ENCODE measurements at places on chromosomes 11 and 22.

DNA sequence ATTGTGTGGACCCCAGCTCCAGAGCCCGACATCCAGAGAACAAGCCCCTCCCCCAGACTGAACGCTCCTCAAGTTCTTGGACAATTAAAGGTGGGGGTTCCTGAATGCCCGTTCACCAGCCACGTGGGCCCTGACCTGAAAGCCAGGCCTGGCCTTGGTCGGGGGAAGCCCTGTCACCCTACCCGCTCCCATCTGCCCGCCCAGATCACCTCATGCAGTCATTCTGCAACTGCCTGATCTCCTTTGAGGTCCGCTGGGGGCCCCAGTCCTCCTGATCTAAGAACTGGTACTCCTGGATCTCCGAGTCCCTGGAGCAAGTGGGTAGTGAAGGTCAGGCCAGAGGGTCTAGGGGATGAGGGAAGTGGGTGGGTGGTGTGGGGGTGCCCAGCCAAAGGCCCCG lies 9.1 kb upstream of the NAALADL1 start:
- H3K27me3 ChIP-seq, result no peaks in the 10 kb centered on the region
- no peak for DNase-seq
- H3K4me3 ChIP-seq, result no peak overlapping the region

- H3K27ac ChIP-seq, result no peak overlapping the region
- no peaks in the 10 kb centered on the region for H3K27me3 ChIP-seq
- no peak for DNase-seq
- H3K36me3 ChIP-seq, result no peaks in the 10 kb centered on the region
- no peaks in the 10 kb centered on the region for H3K4me1 ChIP-seq
- no peak overlapping the region for H3K4me3 ChIP-seq
These were observed 219.2 kb upstream of the PGR start for GRCh38 chr11:101348786-101349185.

DNA sequence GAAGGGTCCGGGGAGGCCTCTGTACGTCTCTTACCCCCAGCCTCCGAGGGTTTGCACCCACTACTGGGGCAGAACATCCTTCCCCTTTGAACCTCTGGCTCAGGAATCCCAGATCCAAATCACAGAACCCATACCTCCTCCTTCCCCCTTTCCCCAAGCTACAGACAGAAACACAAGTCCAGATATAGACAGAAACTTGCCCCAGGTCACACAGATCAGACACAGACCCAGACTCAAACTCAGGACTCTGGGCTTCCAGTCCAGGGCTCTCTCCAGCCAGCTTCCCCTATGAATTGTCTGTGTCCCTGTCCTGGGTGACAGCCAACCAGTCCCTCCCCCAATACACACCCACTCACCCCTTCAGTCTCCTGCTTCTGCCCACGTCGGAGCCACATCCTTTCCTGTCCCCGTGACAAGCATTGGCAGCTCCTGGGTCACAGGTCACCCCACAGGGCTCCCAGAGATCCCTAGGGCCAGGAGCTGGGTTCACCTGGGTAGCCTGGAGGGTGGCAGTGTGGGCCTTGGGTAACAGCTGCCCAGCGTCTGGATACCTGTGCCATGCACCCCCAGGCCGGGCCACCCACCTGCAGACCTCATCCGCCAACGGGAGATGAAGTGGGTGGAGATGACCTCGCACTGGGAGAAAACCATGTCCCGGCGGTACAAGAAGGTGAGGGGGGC lies 772 bp downstream of the TBC1D10C start:
- H3K4me3 ChIP-seq, result no peak overlapping the region
- no peak overlapping the region for H3K27ac ChIP-seq
- no peak for DNase-seq
- H3K36me3 ChIP-seq, result no peaks in the 10 kb centered on the region

DNA sequence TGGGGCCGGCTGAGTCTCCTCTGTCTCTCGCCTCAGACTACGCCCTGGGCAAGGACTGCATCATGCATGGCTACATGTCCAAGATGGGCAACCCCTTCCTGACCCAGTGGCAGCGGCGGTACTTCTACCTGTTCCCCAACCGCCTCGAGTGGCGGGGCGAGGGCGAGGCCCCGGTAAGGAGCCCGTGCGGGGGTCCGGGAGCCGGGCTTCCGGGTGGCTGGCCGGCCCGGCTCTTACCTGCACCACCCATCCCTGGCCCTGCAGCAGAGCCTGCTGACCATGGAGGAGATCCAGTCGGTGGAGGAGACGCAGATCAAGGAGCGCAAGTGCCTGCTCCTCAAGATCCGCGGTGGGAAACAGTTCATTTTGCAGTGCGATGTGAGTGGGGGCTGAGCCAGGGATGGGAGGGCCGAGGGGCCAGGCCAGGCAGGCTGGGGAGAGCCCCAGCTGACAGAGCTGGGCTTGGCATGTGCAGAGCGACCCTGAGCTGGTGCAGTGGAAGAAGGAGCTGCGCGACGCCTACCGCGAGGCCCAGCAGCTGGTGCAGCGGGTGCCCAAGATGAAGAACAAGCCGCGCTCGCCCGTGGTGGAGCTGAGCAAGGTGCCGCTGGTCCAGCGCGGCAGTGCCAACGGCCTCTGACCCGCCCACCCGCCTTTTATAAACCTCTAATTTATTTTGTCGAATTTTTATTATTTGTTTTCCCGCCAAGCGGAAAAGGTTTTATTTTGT lies 4.1 kb upstream of the ANKRD13D start:
- H3K4me3 ChIP-seq, result no peak overlapping the region
- H3K27me3 ChIP-seq, result no peaks in the 10 kb centered on the region
- H3K4me1 ChIP-seq, result peaks cover 15% of the 10 kb centered on the region
- peaks cover 68% of the 10 kb centered on the region for H3K36me3 ChIP-seq
- DNase-seq, result no peak

- peaks cover 11% of the 10 kb centered on the region for H3K27me3 ChIP-seq
- no peaks in the 10 kb centered on the region for H3K36me3 ChIP-seq
- H3K4me3 ChIP-seq, result no peak overlapping the region
- peak; percentile 49 for DNase-seq
- H3K4me1 ChIP-seq, result peaks cover 23% of the 10 kb centered on the region
- H3K27ac ChIP-seq, result no peak overlapping the region
These were observed 320 bp upstream of the PHLDA2 start for GRCh38 chr11:2929531-2929949.

GRCh38 chr22:27654546-27655445 lies 146.8 kb downstream of the MN1 start:
- no peaks in the 10 kb centered on the region for H3K27me3 ChIP-seq
- H3K4me3 ChIP-seq, result no peak overlapping the region
- H3K36me3 ChIP-seq, result no peaks in the 10 kb centered on the region
